ENCODE measurements at places on chromosomes 5 and 9. TPM values are rescaled to one million over a fixed set of nuclear protein-coding genes. Genes with fewer than 3 reads are reported as not detected.

IL13 gene
- total RNA-seq = 119 TPM

CDC20B gene
- 0.53 TPM for total RNA-seq

CCL21 gene
- not detected for total RNA-seq

SET gene
- total RNA-seq = 436 TPM

ENDOG gene
- total RNA-seq = 22.3 TPM

SAXO1 gene
- not detected for total RNA-seq

BTNL9 gene
- total RNA-seq = not detected

IL5 gene
- total RNA-seq = 20.0 TPM

ACSL6 gene
- total RNA-seq = 10.9 TPM

HRH2 gene
- 6.8 TPM for total RNA-seq

PFDN1 gene
- total RNA-seq = 57.5 TPM

DNA sequence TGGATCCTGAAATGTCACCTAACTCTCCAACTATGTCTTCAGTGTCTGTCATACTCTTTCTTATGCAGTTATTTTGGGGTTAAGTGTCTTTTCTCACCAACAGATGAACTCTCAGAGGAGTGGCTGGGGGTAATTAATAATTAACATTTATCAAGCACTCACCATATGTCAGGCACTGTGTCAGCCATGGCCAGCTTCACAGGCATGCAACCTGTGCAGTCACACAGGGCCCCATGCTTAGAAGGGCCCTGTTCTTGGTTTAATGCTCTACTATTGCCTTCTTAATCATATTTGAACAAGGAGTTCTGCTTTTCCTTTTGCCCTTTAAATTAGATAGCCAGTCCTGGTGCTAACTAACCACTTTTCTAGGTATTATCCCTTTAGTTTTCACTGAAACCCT lies 3.4 kb upstream of the GRPEL2 start:
- H3K27me3 ChIP-seq = peaks cover 6% of the 10 kb centered on the region
- no peak for DNase-seq
- no peak overlapping the region for H3K4me3 ChIP-seq
- H3K4me1 ChIP-seq = peaks cover 19% of the 10 kb centered on the region

GRCh38 chr9:38011991-38012390 lies 57.0 kb downstream of the SHB start:
- no peak overlapping the region for H3K4me3 ChIP-seq
- H3K27ac ChIP-seq = no peak overlapping the region
- no peaks in the 10 kb centered on the region for H3K27me3 ChIP-seq

- DNase-seq = no peak
- no peak overlapping the region for H3K27ac ChIP-seq
- peaks cover 6% of the 10 kb centered on the region for H3K4me1 ChIP-seq
- no peak overlapping the region for H3K4me3 ChIP-seq
These were observed 20.4 kb downstream of the IL12B start for GRCh38 chr5:159309689-159310433.

- H3K36me3 ChIP-seq = peaks cover 2% of the 10 kb centered on the region
- no peak for DNase-seq
- H3K4me3 ChIP-seq = no peak overlapping the region
- no peak overlapping the region for H3K27ac ChIP-seq
These were observed 41.8 kb upstream of the PAM start for GRCh38 chr5:102713278-102713677.

DNA sequence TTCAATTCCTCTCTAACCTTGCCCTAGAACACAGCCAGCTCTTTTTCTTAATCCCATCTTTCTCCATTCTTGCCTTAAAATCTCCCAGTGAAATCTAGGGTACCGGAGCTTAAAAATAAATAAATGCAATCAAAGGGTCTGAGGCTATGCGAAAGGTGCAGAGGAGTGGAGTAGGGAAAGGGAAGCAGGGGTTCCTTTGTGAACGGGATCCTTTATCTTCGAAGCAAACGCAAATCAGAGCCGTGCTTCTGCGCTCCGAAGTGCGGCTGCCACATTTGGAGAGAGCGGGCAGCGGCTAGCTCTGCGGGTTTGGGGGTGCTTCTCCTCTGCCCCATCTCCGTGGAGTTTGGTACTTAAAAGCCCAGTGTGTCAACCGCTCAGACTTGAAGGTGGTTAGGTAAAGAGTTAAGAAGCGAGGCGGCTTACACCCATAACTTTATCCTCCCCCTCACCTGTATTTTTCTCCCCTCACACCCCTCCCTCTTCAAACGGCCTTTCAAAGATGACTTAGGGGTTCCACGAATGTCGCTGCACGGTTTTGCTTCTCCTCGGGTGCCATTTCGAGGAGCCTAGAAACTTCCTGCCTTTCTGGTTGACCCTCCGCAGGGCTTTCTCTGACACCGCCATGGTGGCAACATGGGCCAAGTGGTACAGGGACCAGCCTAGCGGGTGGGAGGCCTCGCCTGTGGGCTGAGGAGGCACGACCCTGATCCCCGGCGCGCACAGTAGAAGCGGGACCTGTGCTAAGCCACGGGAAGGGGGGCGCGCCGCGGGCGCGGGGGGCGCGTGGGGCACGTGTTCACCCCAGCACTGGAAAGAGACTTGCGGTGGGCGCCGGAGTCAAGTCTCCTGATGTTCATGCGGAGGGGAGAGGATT lies 31.7 kb upstream of the NFIB start:
- H3K4me3 ChIP-seq = no peak overlapping the region
- no peak for DNase-seq
- no peaks in the 10 kb centered on the region for H3K27me3 ChIP-seq

- H3K27me3 ChIP-seq = peaks cover 39% of the 10 kb centered on the region
- H3K4me3 ChIP-seq = peak overlapping the region; percentile 61
- no peak for DNase-seq
- no peaks in the 10 kb centered on the region for H3K36me3 ChIP-seq
These were observed 767 bp downstream of the RALGPS1 start for GRCh38 chr9:126915281-126915816.

- H3K4me1 ChIP-seq = no peaks in the 10 kb centered on the region
- H3K4me3 ChIP-seq = no peak overlapping the region
- peaks cover 3% of the 10 kb centered on the region for H3K27me3 ChIP-seq
- H3K36me3 ChIP-seq = no peaks in the 10 kb centered on the region
- H3K27ac ChIP-seq = no peak overlapping the region
These were observed 25.3 kb upstream of the EFNA5 start for GRCh38 chr5:107696080-107696479.

DNA sequence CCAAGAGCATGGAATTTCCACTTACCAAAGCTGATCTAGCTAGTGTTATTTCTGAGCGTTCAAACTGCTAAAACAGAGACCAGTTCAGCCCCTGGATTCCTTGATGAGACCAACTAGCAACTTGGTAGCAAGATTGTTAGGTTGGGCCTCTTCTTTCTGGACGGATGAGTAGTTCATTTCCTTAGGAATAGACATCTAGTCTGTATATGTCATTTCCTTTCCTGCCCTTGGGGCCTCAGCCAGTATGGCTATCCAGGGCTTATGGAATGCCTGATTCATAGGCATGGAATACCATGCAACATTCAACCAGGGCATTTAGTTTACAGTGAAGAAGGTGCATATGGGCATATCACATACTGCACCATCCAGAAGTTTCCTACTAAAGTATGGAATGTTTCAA lies 14.5 kb upstream of the LPAR1 start:
- no peaks in the 10 kb centered on the region for H3K36me3 ChIP-seq
- H3K27ac ChIP-seq = no peak overlapping the region
- no peak for DNase-seq
- H3K4me1 ChIP-seq = no peaks in the 10 kb centered on the region

DNA sequence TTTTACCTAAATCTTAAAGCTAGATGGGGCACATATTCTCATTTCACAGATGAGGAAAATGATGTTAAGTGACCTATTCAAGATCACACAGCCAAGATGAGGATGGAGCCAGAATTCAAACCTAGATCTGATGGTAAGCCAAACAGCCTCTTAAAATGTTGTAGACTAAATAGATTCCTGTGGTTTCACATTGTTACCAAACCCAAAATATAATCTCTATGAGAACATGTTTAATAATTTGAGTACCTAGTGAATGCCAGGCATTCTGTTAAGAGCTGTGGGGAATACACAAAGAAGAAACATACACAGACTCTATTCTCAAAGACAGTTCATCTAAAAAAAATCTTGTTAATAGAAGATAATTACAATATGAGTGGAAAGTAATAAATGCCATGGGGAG lies 25.2 kb downstream of the HOMER1 start:
- H3K36me3 ChIP-seq = no peaks in the 10 kb centered on the region
- H3K27me3 ChIP-seq = peaks cover 2% of the 10 kb centered on the region
- no peak overlapping the region for H3K27ac ChIP-seq
- H3K4me3 ChIP-seq = no peak overlapping the region
- DNase-seq = no peak
- H3K4me1 ChIP-seq = no peaks in the 10 kb centered on the region

DNA sequence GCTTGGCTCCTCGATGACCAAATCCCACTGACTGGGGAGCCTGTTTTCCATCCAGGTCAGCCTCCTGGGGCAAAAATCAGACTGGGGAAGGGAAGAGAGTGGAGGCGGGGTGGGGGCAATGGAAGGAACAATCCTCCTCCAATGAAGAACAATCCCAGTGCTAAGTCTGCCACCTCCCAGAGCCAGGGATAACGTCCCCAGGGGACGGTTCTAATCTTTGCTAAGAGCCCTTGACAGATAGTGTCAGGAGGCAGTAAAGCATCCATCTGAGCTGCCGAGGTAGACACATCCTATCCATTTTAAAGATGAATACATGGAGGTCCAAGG lies 298.5 kb upstream of the MSX2 start:
- H3K27me3 ChIP-seq = no peaks in the 10 kb centered on the region
- DNase-seq = no peak
- H3K4me3 ChIP-seq = no peak overlapping the region
- no peak overlapping the region for H3K27ac ChIP-seq

GRCh38 chr5:41218929-41219657 lies 5.8 kb upstream of the C6 start:
- DNase-seq = no peak
- H3K27ac ChIP-seq = no peak overlapping the region
- H3K36me3 ChIP-seq = no peaks in the 10 kb centered on the region
- H3K27me3 ChIP-seq = no peaks in the 10 kb centered on the region
- H3K4me3 ChIP-seq = no peak overlapping the region

GRCh38 chr5:172113036-172113435 lies 75.0 kb downstream of the STK10 start:
- no peaks in the 10 kb centered on the region for H3K27me3 ChIP-seq
- H3K36me3 ChIP-seq = peaks cover 65% of the 10 kb centered on the region
- peak overlapping the region; percentile 91 for H3K27ac ChIP-seq
- DNase-seq = peak; percentile 96
- peak overlapping the region; percentile 76 for H3K4me3 ChIP-seq
- peaks cover 81% of the 10 kb centered on the region for H3K4me1 ChIP-seq

- peaks cover 26% of the 10 kb centered on the region for H3K36me3 ChIP-seq
- H3K4me3 ChIP-seq = no peak overlapping the region
- H3K27me3 ChIP-seq = no peaks in the 10 kb centered on the region
- no peak overlapping the region for H3K27ac ChIP-seq
These were observed 45.5 kb downstream of the BICD2 start for GRCh38 chr9:92719028-92719647.

DNA sequence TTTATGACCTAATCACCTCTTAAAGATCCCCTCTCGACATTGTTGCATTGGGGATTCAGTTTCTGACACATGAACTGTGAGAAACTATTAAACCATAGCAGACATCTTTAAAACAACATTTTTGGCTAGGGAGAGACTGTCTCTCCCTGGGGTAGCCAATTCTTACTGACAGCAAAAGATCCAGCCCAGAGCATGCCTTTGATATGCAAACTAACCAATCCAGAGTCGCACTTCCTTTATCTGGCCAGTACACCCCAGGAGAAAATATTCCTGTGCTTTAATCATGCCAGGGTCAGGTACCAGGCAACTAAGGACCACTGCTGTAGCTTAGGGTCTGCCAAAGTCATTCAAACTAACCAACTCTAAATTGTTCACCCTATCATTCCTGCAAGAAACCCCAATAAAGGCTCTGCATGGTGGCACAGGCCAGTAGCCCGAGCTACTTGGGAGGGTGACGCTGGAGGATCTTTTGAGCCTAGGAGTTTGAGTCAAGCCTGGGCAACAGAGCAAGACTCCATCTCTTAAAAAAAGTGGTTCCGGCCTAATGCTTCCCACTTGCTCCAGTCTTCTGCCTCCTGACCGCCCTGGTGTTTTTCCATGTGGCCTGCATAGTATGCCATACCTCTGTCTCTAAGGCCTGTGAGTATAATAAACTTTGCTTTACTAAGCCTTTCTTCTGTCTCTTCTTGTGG lies 62.3 kb upstream of the DAPK1 start:
- no peaks in the 10 kb centered on the region for H3K27me3 ChIP-seq
- H3K4me3 ChIP-seq = no peak overlapping the region
- no peak for DNase-seq
- no peaks in the 10 kb centered on the region for H3K36me3 ChIP-seq
- no peaks in the 10 kb centered on the region for H3K4me1 ChIP-seq

GRCh38 chr9:104245925-104246324 lies 151.8 kb downstream of the SMC2 start:
- no peak for DNase-seq
- no peaks in the 10 kb centered on the region for H3K4me1 ChIP-seq
- H3K27me3 ChIP-seq = no peaks in the 10 kb centered on the region
- H3K27ac ChIP-seq = no peak overlapping the region

GRCh38 chr5:68290847-68291246 lies 75.3 kb downstream of the PIK3R1 start:
- H3K36me3 ChIP-seq = peaks cover 50% of the 10 kb centered on the region
- H3K27me3 ChIP-seq = no peaks in the 10 kb centered on the region
- no peak for DNase-seq

DNA sequence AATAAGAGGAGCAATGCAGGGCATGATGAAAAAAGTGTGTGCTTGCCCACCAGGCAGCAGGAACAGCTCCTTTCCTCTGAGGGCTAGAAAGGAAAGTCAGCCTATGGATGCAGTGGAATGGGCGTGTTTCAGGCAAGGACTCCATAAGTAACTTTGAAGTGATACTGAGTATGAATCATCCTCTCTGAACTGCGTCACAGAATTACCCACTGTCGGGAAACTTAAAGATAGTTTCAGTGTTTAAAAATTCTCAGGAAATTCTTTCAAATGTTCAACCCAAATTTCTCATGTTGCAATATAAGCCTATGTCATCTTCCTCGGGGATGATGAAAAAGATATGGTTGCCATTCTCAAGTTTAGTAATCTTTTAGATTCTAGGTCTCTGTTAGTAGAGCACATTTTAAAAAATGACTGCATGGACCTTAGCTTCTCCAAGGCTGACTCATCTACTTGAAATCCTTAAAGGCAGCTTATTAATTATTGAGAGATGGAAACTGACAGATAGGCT lies 27.7 kb downstream of the PTCD2 start:
- peaks cover 41% of the 10 kb centered on the region for H3K36me3 ChIP-seq
- H3K4me1 ChIP-seq = peaks cover 10% of the 10 kb centered on the region
- no peak for DNase-seq
- H3K4me3 ChIP-seq = no peak overlapping the region
- H3K27me3 ChIP-seq = no peaks in the 10 kb centered on the region

GRCh38 chr9:134405527-134405926 lies 79.3 kb downstream of the RXRA start:
- no peak overlapping the region for H3K4me3 ChIP-seq
- H3K36me3 ChIP-seq = no peaks in the 10 kb centered on the region
- H3K27me3 ChIP-seq = peaks cover 18% of the 10 kb centered on the region
- no peak overlapping the region for H3K27ac ChIP-seq

Data from activated CD8-positive, alpha-beta memory T cell treated with anti-CD3 and anti-CD28 coated beads, Interleukin-2, amount 10 ng/mL, durations not matched to agents 7 days and 5 days (primary cell).